Lower lobe of right lung (tissue), 2 donors: ENCODE measurements at places on chromosomes 1 and 21.

GRCh38 chr1:219201656-219202055 lies 28.0 kb downstream of the LYPLAL1 start:
- DNase-seq: no peak

GRCh38 chr1:230345139-230345885 lies 80.8 kb downstream of the PGBD5 start:
- DNase-seq: no peak

- no peak for DNase-seq
Observed at GRCh38 chr1:109314795-109315194, 8.0 kb upstream of the MYBPHL start.

- DNase-seq: no peak
Observed at GRCh38 chr1:107942814-107943213, 22.2 kb downstream of the VAV3 start.

- no peak for DNase-seq
Observed at GRCh38 chr1:20211511-20211931, 25.2 kb upstream of the PLA2G2C start.

- DNase-seq: no peak
Observed at GRCh38 chr21:46607636-46608035, 2.8 kb upstream of the S100B start.

GRCh38 chr1:214632091-214632490 lies 29.1 kb downstream of the CENPF start:
- DNase-seq: no peak

- DNase-seq: peak; percentile 88
Observed at GRCh38 chr1:16183179-16183578, 27.3 kb upstream of the EPHA2 start.

GRCh38 chr1:47950471-47950870 lies 46.7 kb downstream of the TRABD2B start:
- no peak for DNase-seq

DNA sequence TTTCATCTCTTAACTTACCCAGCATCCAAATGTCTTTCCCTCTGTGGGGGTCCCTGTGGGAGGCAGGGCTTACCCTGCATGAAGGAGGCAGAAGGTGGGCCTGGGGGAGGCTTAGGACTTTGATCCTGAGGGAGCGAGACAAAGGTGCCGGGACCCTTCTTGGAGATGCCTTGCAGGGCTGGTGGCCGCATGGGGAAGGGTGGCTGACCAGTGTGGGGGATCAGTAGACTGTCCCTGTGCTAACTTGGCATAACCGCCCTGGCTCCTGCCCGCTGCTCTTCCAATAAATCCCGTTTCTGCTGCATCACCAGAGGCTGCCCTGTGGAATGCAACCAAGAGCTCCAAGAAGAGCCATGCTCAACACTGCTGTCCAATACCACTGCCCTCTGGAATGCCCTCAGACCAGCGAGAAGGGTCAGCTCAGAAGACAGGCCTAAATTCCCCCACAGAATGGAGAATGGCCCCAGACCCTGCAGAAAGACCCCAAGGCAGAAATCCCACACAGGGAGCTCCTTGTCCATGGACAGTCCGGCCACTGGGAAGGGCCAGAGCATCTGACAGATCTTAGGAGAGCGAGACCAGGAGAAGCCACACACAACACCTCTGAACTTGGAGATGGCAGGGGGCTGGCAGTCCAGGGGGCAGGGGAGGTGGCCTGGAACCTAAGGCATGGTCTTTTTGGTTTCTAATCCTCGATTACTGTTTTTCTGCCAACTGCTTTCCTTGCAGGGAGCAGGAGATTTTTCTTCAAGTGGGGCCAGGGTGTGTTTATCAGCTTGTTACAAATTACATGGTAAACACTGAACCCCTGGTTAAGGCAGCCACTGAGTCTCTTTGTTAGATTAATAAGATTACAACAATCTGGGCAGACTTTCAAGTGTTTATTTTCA lies 46.7 kb upstream of the DMRTB1 start:
- DNase-seq: no peak

DNA sequence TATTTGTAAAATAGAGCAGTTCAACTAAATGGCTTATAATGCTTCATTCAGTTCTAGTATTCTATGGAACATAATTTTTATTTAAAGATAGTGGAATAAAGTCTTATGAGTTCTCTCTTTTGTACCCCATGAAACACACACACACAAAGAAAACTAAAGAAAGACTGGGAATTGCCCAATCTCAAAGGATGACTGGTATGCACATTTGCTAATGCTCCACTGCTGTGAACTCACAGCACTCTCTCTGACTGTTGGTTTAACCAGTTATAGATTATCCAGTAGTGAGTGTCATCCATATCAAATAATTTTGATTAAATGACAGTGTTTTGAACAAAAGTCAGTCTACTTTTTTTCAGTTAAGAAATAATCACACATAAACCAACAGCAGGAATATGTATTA lies 1082.4 kb upstream of the B3GALT2 start:
- DNase-seq: no peak

DNA sequence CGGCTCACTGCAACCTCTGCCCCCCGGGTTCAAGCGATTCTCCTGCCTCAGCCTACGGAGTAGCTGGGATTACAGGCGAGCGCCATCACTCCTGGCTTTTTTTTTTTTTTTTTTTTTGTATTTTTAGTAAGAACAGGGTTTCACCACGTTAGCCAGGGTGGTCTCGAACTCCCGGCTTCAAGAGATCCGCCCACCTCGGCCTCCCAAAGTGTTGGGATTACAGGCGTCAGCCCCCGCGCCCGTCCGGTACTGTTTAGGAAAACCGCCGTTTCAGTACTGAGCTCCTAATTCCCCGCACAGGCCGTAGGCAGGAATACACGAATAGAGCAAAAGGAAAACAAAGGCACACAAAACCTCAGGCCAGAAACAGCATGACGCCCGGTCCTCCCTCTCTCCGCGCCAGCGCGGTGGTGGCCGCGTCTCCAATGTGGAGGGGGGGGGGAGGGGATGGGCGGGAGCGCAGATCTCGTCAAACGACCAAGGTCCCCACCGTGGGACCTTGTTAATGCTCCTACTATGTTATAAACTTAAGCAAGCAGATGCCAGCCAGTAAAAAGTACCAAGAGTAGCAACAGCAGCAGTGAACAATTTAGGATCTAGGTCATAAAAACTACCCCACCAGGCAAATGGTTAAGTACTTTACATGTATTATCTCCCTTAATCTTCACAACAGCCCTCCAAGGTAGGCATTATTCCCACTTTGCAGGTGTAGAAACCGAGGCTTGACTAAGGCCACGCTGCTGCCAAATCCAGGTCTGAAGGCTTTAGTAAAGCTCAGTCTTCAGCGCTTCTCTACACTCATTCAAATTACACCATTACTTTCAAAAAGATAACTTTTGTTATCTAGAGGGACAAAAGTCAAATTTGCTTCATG lies 648 bp upstream of the ADAR start:
- DNase-seq: no peak

- DNase-seq: no peak
Observed at GRCh38 chr1:183424691-183425090, 6.5 kb upstream of the NMNAT2 start.

DNA sequence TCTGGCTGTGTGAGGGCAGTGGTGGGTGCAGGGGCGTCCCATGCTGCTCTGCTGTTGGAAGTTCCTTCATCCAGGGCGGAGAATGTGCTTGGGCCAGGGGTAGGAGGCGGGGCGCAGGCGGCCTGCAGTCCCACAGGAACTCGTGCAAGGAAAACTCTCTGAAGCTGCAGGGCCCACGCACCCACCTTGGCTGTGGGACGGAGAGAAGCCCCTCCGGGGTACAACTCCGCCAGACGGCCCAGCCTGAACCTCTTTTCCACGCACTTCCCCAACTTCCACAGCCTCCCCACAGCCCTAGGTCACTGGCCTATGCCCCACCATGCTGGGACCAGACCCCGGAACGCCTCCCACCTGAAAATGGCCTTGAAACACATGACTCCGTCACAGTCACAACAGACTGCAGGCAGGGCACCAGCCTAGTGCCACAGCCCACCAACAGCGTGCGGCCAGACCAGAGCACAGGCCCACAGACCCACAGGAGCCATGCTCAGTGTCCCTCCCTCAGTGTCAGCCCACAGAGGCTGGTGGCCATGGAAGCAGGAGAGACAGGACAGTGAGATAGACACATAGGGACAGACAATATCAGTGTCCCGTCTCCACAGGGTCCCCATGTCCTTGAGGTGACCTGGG lies 47.8 kb downstream of the WNT9A start:
- peak; percentile 30 for DNase-seq

- DNase-seq: peak; percentile 88
Observed at GRCh38 chr1:48093696-48094528, 96.7 kb upstream of the TRABD2B start.

- DNase-seq: no peak
Observed at GRCh38 chr1:62588000-62588399, 9.3 kb upstream of the ANGPTL3 start.

DNA sequence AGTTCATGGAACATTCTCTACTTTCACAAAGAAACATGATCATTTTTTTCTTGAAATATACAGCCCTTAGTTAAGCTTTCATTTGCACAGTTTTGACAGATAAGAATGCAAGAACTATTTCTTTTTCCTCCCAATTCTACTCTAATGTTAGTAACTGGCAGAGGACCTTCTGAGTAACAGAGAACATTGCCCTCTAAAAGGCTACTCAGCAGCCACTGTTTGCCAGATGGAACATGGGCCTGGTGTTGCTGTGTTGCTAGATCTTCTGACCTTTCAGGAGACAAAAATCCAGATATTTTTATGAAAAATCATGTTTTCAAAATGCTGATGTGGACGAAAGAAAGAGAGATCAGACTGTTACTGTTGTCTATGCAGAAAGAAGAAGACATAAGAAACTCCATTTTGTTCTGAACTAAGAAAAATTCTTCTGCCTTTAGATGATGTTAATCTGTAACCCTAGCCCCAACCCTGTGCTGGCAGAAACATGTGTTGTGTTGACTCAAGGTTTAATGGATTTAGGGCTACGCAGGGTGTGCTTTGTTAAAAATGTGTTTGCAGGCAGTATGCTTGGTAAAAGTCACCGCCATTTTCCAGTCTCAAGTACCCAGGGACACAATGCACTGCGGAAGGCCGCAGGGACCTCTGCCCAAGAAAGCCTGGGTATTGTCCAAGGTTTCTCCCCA lies 2.9 kb upstream of the PRDX6 start:
- no peak for DNase-seq

DNA sequence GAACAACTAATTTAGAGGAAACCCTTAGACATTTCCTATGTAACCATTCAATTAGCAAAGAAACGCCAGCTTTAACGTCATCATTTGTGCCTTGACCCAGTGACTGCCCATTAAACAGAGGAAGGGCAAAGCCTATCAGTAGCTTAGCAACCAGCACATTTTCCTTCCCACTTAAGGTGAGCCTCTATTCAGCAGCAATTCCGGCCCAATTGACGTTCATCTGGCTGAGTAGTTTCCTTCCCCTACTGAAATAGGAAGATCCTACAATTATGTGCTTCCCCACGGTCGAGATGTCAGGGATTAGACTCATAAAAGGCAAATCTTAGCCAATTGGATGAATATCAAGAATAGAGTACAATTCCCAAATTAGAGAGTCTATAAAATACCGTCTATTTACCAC lies 482.1 kb upstream of the ADAMTS5 start:
- DNase-seq: no peak

DNA sequence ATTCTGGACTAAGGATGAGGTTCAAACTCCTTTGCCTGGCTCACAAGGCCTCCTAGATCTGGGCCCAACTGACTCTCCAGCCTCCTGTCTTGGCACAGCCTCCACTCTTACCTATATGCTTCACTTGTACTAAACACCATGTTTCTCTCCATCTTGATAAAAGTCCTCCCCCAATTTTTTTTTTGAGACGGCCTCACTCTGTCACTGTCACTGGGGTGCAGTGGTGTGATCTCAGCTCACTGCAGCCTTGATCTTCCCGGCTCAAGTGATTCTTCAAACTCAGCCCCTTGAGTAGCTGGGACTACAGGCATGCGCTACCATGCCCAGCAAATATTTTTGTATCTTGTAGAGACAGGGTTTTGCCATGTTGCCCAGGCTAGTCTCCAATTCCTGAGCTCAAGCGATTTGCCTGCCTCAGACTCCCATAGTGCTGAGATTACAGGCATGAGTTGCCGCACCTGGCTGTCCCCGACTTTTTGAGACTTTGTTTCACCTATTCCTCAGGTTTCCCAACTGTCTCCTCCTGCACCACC lies 39.7 kb downstream of the CD34 start:
- no peak for DNase-seq

- peak; percentile 66 for DNase-seq
Observed at GRCh38 chr1:1305300-1306069, 2.2 kb downstream of the ACAP3 start.
